ENCODE measurements at places on chromosomes 7 and 10. TPM values are rescaled to one million over a fixed set of nuclear protein-coding genes. Genes with fewer than 3 reads are reported as not detected.

GRCh38 chr10:101778781-101779543 lies 3.0 kb upstream of the FGF8 start:
- no peak for DNase-seq

- DNase-seq, result no peak
Measured at GRCh38 chr10:114674346-114674745, 16.3 kb upstream of the ABLIM1 start.

DNA sequence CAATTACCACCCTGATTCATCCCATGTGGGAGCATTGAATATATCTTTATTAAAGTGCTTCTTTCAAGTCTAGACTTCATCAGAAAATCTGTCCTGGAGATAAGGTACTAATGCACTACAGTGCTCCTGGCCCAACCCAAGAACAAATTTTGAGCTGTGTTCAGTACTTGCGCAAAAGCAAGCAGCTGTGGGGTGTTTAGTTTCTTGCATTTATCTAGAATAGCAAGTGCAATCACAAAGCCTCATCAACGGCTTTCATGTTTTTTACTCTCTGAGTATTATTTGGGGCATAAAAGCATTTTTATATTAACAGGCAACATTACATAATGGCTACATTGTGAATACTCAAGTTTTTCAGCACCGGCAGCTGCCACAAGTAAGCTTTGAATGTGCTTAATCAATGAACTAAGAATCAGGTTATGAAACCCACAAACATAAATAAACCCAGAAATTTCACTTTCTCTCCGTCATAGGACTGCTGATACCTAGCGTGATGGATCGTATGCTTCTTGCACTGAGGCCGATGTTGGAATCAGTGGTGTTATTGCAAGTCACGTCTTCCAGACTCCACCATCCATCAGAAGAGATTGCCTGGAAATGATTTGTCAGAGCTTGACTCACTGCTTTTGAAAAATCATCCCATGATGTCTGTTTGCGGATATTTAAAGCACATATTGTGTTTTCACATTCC lies 113.1 kb downstream of the CTTNBP2 start:
- DNase-seq, result no peak

The OPN1SW gene
- not detected for total RNA-seq

GRCh38 chr7:67523713-67524112 lies 527.1 kb downstream of the TYW1 start:
- DNase-seq, result no peak

DNA sequence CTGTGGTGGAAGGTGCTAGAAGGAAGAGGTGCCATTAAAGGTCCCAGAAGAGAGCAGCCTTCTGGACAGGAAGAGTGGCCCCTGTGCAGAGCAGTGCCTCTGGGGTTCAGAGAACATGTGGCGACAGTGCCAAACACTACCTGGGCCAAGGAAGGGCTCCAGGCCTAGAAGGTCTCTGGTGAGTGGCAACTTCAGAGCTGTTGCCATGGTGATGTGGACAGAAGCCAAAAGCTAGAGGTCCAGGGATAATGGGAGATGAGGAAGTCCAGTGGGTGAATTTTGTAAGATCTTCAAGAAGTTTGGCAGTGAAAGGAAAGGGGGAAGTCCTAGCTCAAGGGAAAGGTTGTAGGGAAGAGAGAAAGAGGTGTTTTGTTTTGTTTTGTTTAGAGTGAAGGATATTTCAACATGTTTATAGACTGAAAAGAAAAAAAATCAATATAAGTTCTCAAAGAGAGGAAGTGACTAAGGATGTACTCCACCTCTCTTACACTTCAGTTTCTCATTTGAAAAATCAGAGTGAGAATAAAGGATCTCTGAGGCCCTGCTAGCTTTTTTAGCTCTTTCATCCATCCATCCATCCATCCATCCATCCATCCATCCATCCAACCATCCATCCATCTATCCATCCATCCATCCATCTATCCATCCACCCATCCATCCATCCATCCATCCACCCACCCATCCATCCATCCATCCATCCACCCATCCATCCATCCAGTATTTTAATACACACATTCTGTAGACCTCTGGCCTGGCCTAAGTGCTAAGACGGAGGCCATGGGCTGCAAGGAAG lies 77.1 kb upstream of the DUSP5 start:
- no peak for DNase-seq

DNA sequence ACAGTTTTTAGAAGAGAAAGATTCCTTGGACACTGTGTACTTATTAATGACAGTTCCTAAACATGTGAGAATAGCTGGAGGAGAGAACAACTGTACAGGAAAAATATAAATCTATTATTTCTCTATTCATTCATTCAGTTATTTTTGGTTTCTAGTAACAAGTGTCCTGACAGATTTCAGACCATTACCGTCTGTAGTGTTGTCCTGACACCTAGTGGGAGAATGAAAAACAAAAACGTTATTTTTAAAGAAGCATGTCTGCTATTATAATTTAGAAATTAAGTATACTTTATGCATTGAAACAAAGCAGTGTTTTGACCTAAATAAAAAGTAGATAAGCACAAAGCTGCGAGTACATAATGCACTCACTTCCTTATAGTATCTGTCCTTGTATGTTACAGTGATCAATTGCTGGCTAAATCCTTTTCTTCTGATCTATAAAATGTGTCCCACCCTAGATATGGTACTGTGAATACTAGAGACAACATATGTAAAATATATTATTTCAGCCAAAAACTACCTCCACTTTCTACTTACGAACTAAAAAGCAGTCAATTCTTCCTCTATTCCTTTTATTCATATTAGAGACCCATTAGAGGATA lies 575.6 kb downstream of the ARL4A start:
- peak; percentile 52 for DNase-seq

The EBF3 gene
- 56.2 TPM for total RNA-seq

DNA sequence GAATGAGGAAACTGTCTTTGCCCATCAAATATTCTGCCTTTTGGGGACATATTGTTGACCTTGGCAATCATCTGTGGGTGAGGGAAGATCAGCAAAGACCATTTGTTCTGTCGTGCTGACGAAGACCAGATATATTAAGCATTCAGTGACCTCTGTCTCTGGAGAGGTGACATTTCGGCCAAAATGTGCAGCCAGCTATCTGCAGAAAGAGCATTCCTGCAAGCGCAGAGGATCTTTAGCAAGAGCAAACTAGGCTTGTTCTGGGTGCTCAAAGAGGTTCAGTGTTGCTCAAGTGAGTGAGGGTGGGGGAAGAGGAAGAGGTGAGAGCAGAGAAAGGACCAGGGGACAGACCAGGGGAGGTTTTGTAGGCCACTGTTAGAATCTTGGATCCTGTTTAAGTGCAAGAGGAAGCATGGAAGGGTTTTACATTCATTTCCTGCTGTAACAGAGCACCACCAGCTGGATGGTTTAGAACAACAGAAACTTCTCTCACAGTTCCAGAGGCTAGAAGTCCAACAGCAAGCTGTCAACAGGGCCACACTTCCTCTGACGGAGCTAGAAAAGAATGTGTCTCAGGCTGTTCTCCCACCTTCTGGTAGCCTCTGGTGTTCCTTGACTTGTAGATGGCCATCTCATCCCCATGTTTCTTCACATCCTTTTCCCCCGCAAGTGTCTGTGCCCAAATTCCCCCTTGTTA lies 11.2 kb downstream of the C10orf120 start:
- DNase-seq, result no peak

GRCh38 chr7:93890464-93891068 lies at the start of gene TFPI2:
TFPI2 (minus strand) TSS chr7:93890753; CDS start chr7:93890678, 75 bp downstream.
- DNase-seq, result peak; percentile 52

DNA sequence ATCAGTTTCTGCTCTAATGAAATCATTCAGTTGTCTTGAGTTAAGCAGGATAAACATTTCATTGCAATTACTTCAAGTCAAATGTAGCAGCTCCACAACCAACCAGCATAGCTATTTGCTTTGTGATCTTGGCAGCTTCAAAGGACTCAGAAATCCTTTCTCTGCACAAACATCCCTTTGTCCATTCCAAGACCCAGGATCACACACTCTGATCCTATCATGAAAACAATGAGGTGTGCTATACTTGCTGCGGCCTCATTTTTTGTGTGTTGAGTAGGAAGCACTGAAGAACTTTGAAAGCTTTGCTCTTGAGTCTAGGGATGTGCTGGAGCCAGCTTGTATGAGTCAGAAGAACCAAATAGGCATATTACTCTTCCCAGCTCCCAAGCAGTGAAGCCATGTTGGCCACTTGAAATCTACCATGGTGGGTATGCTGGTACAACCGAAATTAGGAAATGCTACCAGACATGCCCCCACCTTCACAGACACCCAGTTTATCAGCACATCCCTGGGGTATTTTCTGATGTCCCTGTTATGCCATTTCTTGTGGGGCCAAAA lies 199.4 kb upstream of the PRSS58 start:
- no peak for DNase-seq

The DNAJC9 gene
- total RNA-seq, result 72.9 TPM

Data from A673 (cell line).